ENCODE measurements at places on chromosomes 7 and 10. TPM values are rescaled to one million over a fixed set of nuclear protein-coding genes. Genes with fewer than 3 reads are reported as not detected.

DNA sequence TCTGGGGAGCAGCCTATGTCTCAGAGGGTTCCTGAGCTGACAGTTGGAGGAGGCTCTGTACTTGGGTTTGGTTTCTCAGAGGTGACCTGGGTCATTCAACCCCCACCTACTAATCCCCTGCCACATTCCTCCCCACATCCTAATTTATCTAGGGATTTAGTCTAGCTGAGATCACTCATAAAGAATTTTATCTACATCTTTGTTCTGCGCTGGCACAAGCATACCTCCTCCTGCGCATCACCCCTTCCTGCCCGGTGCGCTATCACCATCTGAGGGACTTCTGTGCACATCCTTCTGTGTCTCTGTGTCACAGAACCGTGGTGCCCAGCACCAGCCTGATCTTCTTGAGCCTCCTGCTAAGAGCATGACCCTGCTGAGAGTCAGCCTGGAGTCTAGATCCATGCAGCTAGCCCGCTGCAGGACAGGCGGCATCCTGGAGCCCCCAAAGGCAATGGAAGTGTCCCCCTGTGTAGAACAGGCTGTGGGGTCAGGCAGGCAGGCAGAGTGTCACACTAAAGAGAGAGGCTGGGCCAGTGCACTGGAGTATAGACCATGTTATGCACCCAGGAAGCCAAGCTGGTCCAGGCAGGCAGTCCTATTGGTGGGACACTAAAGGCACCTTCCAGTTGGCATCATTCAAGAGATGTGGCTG, 63.6 kb downstream of the ARHGAP22 start:
- no peak for DNase-seq

- DNase-seq: no peak
Observed at GRCh38 chr10:64142395-64142794, 621.2 kb downstream of the REEP3 start.

- DNase-seq: no peak
Observed at GRCh38 chr10:76786504-76787072, 851.0 kb downstream of the KCNMA1 start.

GRCh38 chr10:129786216-129786615, 177.9 kb downstream of the EBF3 start:
- no peak for DNase-seq

DNA sequence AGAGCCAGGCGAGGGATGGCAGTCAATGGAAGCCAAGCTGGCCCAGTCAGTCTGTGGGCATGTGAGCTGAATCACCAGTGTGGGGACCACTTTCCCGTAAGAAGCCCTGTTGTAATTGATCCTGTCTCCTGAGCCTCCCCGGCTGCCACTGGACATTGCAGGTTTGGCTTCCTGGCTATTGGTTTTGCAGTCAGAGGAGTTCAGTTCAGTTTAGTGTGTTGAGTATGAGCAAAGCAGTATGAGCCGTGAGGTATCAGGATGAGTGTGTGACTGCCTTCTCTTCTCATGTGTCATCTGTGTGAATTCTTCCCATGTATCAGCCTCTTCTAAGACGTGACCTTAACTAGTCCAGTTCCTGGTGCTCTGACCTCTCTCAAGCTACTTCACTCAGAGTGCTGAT, 227.4 kb downstream of the PRKG1 start:
- no peak for DNase-seq

- DNase-seq: no peak
Observed at GRCh38 chr10:11757454-11757820, 15.3 kb downstream of the ECHDC3 start.

GRCh38 chr10:78474743-78475142, 441.1 kb downstream of the RPS24 start:
- DNase-seq: no peak

DNA sequence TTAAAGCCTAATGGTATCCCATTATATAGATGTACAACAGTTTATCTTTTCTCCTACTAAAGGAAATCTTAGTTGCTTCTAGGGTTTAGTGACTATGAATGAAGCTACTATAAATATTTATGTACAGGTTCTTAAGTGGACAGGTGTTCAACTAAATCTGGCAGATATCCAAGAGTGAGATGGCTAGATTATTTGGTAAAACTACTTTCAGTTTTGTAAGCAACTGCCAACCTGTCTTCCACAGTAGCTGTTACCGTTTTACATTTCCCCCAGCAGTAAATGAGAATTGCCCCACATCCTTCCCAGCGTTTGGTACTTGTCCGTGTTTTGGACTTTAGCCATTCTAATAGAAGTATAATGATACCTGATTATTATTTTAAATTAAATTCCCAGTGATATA, 144.9 kb upstream of the MAGI2 start:
- DNase-seq: no peak

- DNase-seq: no peak
Observed at GRCh38 chr7:104040666-104041065, 51.2 kb upstream of the RELN start.

- no peak for DNase-seq
Observed at GRCh38 chr7:112364388-112364787, 85.9 kb upstream of the IFRD1 start.

DNA sequence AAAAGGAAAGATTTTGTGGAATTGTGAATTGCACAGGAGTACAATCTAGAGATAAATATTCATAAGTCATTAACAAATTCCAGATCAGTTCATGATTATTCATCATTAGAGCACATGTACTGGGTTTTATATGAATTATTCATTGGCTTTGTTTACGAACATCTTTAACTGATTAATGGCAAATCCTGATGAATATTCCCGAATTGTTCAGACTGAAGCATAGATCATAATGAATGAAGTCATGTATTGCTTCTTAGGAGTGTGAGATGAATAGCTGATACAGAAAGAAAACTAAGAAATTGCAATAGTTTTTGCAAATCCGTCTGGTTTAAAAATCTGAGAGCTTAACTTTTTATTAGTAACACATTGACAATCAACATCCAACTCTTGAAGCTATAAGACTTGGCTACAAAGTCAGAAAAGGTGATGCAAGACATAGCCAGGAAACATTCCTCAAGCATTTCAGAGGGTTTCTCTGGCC, 183.6 kb upstream of the DGKB start:
- no peak for DNase-seq

DNA sequence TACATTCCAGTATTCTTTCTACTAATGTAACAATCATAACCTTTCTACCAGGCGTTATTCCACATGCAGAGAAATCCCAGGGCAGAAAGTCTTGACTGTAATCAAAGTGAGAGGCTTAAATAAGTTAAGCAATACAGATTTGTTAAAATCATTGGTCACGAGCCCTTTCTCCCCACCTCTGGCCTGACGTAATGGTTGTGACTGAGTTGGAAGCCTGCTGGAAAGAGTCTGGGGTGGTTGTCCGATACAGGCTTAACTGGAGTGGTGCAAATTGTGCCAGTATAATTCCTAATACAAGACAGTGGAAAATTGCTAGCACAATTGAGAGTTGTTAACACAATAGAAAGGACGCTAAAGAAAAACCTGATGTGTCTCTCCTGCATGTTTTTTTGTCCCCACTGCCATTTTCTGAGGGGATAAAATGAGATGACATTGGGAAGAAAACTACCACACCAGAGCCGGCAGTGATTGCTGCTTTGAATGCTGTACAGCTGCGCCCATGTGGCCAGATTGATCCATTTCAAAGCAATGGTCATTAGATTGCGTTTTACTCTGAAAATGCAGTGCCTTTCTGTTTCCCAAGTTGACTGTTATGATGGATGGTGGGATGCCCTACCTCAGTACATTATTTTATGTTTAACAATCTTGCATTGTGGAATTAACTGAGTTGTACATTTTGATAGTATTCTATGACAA, 190.8 kb downstream of the POU6F2 start:
- no peak for DNase-seq

DNA sequence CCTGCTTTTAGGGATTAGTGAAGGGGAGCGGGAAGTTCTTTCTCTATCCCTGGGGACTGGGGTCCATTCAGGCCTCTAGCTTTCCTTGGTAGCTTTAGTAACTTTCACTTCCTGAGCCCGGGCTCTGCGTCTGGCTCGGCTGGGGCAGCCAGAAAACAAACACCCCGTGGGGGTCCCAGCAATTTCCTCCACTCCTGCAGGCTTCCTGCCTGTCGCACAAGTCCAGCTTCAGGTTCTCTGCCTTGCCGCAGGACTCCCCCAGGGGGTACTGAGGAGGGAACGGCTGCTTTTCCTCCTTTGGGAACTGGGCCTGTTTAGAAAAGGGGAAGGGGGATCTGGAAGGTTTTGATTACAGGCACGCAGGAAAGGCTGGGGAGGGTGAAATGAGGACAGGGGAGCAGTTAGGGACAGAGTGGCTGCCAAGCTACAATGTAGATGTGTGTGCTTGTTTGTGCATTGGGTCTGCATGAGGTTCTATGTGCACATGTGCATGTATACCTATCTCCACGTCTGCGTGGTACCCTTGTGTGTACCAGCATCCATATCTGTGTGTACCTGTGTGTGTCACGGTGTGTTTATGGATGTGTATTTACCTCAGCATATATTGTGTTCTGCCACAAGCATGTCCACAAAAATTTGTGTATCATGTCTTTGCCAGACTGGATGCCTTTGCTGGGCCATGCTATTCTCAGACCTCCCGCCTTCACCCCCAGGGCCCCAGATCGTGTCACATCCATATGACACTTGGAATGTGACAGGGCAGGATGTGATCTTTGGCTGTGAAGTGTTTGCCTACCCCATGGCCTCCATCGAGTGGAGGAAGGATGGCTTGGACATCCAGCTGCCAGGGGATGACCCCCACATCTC, 2.0 kb downstream of the KAZALD1 start:
- no peak for DNase-seq

PNLIPRP3 gene
- not detected for total RNA-seq

GPC2 gene
- total RNA-seq: 0.32 TPM

AHCYL2 gene
- 4.0 TPM for total RNA-seq

DHX32 gene
- 42.3 TPM for total RNA-seq

ADCK2 gene
- total RNA-seq: 11.6 TPM

TMEM178B gene
- total RNA-seq: 31.7 TPM
